Hypothalamus (tissue), 51 donors: ENCODE measurements at places on chromosomes 3 and 15.

- no peak for DNase-seq
Observed at GRCh38 chr15:90681056-90681455, 36.1 kb upstream of the BLM start.

GRCh38 chr3:99923873-99924272 lies 106.2 kb downstream of the CMSS1 start:
- no peak for DNase-seq

DNA sequence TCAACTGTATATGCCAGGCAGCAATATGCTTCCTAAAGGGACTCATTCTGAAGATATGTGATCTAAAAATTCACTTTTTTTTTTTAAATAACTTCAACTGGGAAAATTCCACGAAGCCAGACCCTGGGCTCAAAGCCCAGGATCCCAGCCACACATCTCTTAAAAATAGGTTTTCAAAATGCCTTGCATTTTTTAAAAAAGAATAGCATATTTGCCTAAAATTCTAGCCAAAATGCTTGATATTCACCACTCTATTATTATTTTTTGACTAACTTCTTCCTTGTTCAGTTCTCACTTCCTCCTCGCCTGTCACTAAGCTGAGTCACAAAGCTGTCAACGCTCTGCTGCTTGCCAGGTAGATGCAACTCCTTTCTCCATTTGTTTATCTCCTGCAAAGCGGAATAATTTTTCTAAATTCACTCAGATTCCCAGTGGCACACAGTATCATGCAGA lies 28.0 kb upstream of the VGLL4 start:
- DNase-seq, result no peak

DNA sequence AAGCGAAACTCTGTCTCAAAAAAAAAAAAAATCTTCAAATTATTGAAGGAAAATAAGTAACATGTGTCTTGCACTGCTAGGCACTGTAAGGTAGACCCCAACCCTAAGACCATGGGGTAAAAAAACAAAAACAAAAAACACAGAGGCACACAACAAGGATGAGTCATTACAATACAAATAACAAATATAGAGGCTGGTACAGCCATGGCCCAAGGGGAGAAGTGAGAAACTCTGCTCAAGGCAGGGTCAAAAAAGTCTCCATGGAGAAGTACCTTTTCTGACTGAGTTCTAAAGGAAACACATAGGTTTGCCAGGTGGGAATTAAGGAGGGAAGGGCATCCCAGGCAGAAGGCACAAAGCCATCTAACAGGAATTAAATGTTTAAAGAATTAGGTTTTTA lies 54.5 kb downstream of the TOP2B start:
- no peak for DNase-seq
